ENCODE measurements at places on chromosomes 7 and 10.

- DNase-seq: no peak
These were observed at the start of gene SLC26A5 for GRCh38 chr7:103446049-103446520. Gene SLC26A5, minus strand, starts transcription at chr7:103446207. Its CDS starts 24,693 bp downstream, at chr7:103421514.

DNA sequence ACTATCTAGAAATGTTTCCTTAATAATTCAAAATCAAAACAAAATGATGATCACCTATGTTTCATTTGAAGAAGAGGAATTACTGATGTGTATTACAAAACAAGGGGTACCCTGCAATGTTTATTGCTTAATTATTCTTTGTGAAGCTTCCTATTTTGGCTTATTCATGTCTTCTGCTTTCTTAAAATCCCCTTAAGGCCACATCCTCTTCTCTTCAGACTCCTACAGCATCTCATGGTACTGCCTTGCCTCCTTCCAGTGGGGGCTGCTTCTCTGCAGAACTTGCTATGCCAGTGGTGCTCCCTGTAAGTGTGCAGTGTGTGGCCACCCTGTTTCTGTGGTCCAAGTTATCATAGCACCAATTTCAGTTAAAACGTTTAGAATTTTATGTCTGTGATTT lies 35.0 kb downstream of the CCDC146 start:
- no peak for DNase-seq

DNA sequence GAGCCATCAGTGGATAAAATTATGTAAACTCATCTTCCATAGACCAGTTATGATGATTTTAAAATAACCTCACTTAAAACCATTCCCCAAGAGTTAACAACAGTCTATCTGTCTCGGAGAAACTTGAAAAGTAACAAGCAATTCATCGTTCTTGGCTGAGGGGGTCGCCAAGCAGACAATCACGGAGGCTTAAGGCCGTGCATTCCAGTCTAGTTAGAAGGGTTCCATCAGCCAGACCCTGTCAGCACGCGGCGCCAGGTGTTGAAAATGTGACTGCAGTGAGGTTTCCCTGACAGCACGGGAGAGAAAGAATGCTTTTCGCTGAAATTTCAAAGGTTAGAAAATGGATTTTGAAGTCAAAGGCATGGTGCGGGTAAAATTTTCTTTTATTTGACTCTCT lies 1025.0 kb upstream of the CELF2 start:
- DNase-seq: no peak

DNA sequence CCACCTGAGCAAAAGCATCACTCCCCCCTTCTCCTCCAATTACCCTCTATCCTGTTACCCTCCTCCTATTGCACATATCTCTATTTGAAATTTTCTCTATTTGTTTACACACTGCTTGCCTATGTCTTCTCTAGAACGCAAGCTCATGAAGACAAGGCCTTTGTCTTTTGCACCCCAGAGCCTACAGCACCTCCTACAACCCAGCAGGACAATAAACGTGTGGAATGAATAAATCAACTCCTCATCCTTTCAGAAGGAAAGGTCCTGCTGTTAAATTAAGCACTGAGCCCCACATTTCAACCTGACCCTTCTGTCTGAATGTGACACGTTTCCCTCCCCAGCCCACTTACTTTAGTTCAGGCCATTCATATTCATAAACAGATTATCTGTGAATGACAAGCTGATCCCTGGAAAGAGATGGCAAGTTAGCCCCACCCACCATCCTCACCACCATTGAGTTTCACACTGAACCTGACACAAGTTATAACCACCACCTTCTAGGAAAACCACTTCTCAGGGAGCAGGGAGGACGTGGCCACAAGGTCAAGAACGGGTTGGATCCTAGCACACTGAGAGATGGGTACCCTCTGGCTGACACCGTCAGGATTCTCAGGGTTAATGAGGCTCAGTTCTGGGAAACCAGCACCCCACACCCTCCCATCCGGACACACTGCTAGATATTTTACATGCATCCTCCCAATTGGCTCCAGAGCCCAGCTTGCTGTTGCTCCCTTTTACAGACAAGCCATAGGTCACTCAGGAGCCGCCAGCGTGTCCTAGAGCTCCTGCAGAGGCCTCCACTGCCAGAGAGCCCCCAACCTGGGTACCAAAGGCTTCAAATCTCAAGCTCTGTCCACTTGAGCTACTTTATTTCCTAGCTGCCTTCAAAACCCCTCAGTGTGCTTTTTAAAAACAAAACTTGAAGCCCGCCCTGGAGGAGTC lies 934 bp downstream of the PRTFDC1 start:
- DNase-seq: no peak

- DNase-seq: no peak
These were observed 150.2 kb downstream of the VPS50 start for GRCh38 chr7:93382362-93382761.

GRCh38 chr10:459743-460142 lies 229.7 kb downstream of the DIP2C start:
- no peak for DNase-seq

- no peak for DNase-seq
These were observed 573 bp downstream of the BLVRA start for GRCh38 chr7:43758822-43759683.

DNA sequence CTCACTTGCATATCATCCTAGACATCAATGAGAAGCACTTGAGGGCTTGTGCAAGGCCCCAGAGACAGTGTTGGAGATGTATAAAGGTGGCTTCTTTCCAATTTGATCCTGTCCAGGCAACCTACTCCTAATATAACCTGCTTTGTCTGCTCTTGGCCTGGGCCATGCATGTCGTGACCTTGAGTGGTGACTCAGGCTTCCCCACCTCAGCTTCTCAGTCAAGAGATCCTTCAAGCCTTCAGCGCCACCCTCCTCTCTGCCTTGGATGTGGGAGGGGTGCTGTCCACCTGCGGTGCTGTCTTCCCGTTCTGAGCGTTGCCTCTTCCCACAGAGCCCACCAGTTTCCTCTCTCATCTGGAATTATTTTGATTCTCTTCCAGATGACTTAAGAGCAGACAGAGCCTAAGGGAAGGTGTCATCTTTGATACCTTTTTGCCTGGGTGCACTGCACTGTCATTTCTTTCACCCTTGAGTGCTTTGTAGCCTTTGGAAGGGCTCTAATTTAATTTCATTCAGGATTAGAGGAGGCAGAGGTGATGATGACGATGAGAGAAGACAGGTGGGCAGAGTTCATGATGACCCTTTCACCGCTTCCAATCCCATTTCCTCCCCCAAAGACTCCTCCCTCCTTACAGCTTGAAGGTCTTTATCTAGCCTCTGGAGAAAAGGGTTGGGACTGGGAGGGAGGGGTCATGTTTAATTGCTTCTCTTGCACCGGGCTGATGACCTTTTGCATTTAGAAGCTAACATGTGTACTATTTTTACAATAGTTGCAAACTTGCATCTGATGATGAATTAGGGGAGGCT lies 6.9 kb downstream of the LSMEM1 start:
- no peak for DNase-seq

GRCh38 chr10:71285180-71285545 lies 33.9 kb upstream of the SLC29A3 start:
- DNase-seq: no peak

GRCh38 chr7:143383642-143383957 lies 2.5 kb downstream of the ZYX start:
- DNase-seq: no peak

DNA sequence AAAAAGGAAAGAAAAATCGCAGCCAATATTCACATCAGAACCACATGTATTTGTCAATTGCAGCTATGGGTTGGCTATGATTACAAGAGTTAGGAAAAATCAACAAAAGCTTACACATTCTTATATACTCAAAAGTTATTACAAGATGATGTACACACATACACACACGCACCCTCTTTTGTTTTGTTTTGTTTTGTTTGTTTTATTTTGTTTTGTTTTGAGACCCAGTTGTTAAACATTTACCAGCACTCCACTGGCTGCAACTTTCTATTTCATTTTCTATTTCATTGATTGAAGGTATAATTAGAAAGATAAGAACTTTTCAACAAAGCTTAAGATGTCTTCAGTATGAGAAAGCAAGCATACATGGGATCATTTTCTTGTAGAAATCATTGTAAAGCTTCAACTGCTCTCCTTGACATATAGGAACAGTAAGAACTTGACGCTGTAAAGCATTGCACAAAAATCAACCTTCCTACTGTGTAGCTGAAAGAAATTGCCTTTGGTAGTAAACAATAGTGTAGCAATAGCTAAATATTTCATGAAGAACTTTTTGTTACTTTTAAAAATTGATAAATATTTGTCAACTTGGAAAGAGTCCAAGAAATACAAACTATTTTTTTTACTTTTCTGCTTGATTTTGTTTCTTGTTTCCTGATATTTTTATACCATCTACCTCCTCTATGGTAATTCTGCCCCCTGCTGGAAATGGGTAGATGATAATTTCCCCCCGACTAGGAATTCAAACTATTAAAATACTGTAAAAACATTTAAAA lies 205.9 kb downstream of the MBL2 start:
- DNase-seq: no peak
